Smooth muscle cell of the pulmonary artery (primary cell): ENCODE measurements at places on chromosomes 12 and 14. TPM values are rescaled to one million over a fixed set of nuclear protein-coding genes. Genes with fewer than 3 reads are reported as not detected.

SERPINA4 gene
- total RNA-seq, result not detected in 2 replicates

SERPINA5 gene
- 0.03 and 0.33 TPM in 2 replicates for total RNA-seq

SMARCD1 gene
- total RNA-seq, result 31.9 and 37.6 TPM in 2 replicates

CMKLR1 gene
- total RNA-seq, result 2.9 and 5.4 TPM in 2 replicates

GUCY2C gene
- total RNA-seq, result not detected in 2 replicates

RNASE7 gene
- not detected in 2 replicates for total RNA-seq

PDE3A gene
- total RNA-seq, result 44.1 and 108 TPM in 2 replicates

LBHD2 gene
- total RNA-seq, result not detected in 2 replicates

GPX2 gene
- total RNA-seq, result not detected in 2 replicates

C14orf132 gene
- 20.3 and 20.6 TPM in 2 replicates for total RNA-seq

OVCH1 gene
- 0.07 and 0.13 TPM in 2 replicates for total RNA-seq

PNP gene
- total RNA-seq, result 11.5 and 34.8 TPM in 2 replicates

PPM1A gene
- 32.5 and 33.9 TPM in 2 replicates for total RNA-seq

PAX9 gene
- 0.10 and 0.52 TPM in 2 replicates for total RNA-seq

NGB gene
- total RNA-seq, result not detected in 2 replicates

MAP1LC3B2 gene
- 0.52 and 0.89 TPM in 2 replicates for total RNA-seq

CRACR2A gene
- total RNA-seq, result 0.69 and 4.3 TPM in 2 replicates

ASPG gene
- 0.07 TPM in 1 of 2 replicates, not detected in the other for total RNA-seq

HCFC2 gene
- total RNA-seq, result 22.8 and 30.8 TPM in 2 replicates

KLRD1 gene
- total RNA-seq, result 0.50 and 0.65 TPM in 2 replicates

SAMD15 gene
- 1.4 and 1.7 TPM in 2 replicates for total RNA-seq

SPIC gene
- total RNA-seq, result not detected in 2 replicates

P2RX2 gene
- not detected in 2 replicates for total RNA-seq

COQ5 gene
- 25.3 and 30.5 TPM in 2 replicates for total RNA-seq

WSCD2 gene
- not detected in 2 replicates for total RNA-seq

CD69 gene
- total RNA-seq, result not detected in 2 replicates

GPR68 gene
- 1.4 and 10.6 TPM in 2 replicates for total RNA-seq

OS9 gene
- 330 and 353 TPM in 2 replicates for total RNA-seq

VDR gene
- total RNA-seq, result 13.0 and 13.6 TPM in 2 replicates

DPPA3 gene
- not detected in 2 replicates for total RNA-seq

HIP1R gene
- 8.7 and 17.1 TPM in 2 replicates for total RNA-seq

FAM90A1 gene
- total RNA-seq, result 0.13 TPM in 1 of 2 replicates, not detected in the other

TMEM52B gene
- 0.07 TPM in 1 of 2 replicates, not detected in the other for total RNA-seq

HOXC13 gene
- not detected in 2 replicates for total RNA-seq

DGKA gene
- 62.4 and 86.8 TPM in 2 replicates for total RNA-seq

DBX2 gene
- total RNA-seq, result not detected in 2 replicates

CNTN1 gene
- 0.59 and 1.8 TPM in 2 replicates for total RNA-seq

ARMH4 gene
- 9.1 and 9.6 TPM in 2 replicates for total RNA-seq

CARMIL3 gene
- 0.17 TPM in 1 of 2 replicates, not detected in the other for total RNA-seq

ERBB3 gene
- total RNA-seq, result 0.10 and 0.52 TPM in 2 replicates

SIX6 gene
- total RNA-seq, result not detected in 2 replicates

TRIP11 gene
- total RNA-seq, result 54.8 and 56.4 TPM in 2 replicates

WDR89 gene
- 10.6 and 12.1 TPM in 2 replicates for total RNA-seq

PTPRQ gene
- total RNA-seq, result 0.13 and 0.86 TPM in 2 replicates

REP15 gene
- 2.4 and 3.2 TPM in 2 replicates for total RNA-seq

ADAM21 gene
- total RNA-seq, result 0.86 and 1.4 TPM in 2 replicates

ACTR6 gene
- total RNA-seq, result 10.5 and 15.6 TPM in 2 replicates
